ENCODE measurements at places on chromosomes 2 and 18. TPM values are rescaled to one million over a fixed set of nuclear protein-coding genes. Genes with fewer than 3 reads are reported as not detected.

RUFY4 gene
- total RNA-seq, result 0.27 TPM

AGXT gene
- 0.34 TPM for total RNA-seq

OSR1 gene
- 2.6 TPM for total RNA-seq

HOXD10 gene
- not detected for total RNA-seq

CHRNA1 gene
- total RNA-seq, result not detected

DNA sequence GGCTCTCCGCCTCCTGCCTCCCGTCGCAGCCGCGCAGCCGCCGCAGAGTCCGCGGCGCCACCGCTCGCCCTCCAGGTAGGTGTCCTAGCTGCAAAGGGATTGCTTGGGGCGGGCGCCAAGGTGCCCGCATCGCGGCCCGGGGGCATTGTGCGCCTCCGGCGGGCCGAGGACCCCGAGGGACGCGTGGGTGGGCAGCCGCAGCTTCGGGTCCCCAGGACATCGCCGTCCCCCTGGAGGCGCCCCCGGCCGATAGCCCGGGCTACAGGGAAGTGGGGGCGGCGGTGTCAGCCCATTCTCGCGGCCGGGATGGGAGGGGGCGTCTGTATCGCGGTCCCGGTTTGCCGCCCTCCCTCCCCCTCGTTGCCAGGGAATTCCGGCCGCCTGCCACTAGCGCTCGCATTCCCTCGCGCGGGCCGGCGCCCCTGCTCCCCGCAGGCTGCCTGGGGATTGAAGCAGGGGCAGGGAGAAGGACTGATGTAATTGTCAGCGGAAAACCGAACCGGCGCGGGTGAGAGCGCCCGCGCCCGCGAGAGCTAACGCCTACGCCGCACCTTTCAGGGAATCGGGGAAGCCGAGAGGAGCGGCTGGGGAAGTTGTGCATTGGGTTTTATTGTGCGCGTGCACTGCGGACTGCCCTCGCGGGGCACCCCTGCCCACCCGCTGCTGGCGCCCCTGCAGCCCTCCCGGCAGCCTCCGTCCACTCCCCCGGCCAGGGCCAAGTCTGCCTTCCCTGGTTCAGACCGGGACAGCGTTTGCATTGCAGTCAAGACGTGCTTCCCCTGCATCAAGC lies 483 bp downstream of the OSBPL6 start:
- peak overlapping the region; percentile 79 for H3K27ac ChIP-seq
- peak overlapping the region; percentile 69 for H3K4me3 ChIP-seq
- no peaks in the 10 kb centered on the region for H3K27me3 ChIP-seq
- no peaks in the 10 kb centered on the region for H3K36me3 ChIP-seq

DNA sequence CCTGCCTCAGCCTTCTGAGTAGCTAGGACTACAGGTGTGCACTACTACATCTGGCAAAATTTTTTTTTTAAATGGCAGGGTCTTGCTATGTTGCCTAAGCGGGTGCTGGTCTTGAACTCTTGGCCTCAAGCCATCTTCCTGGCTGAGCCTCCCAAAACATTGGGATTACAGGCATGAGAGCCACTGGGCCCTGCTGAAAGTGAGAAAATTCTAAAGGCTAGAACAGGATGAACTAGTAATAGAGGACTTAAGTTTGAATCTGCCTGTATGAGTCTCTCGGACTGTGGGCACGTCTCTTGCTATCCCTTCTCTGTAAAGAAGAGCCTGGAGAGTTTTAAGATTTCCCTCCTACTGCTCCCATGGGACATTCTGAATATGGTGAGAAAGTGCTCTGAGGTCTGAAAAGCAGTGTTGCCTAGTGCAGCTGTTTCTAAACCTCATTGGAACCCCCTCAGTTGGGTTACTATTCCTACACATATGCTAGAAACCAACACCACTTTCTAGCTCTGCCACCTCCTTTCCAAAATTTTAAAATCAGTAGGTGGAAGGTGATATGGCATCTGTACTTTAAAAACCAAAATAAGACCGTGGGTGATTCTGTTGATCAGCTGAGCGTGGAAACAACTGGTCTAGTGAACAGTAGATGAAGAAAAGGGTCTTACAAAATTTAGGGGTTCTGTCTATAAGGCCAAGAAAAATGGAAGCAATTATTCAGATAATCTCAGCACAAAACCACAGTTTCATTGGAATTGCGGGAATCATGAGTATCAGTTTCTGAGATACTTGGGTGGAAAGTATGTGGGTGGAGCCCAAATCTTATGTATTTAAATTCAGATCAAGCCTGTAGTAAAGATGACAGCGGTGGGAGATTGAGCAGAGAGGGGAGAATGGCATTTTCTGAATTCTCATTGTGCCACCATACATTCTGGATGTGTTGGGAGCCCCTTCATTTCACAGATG lies 259.8 kb upstream of the CXCR4 start:
- no peak overlapping the region for H3K4me3 ChIP-seq
- H3K27ac ChIP-seq, result no peak overlapping the region
- no peaks in the 10 kb centered on the region for H3K36me3 ChIP-seq
- H3K27me3 ChIP-seq, result no peaks in the 10 kb centered on the region
- DNase-seq, result no peak

GRCh38 chr2:49973917-49974368 lies 819.6 kb upstream of the FSHR start:
- H3K36me3 ChIP-seq, result no peaks in the 10 kb centered on the region
- no peak for DNase-seq
- no peak overlapping the region for H3K4me3 ChIP-seq
- H3K4me1 ChIP-seq, result no peaks in the 10 kb centered on the region
- H3K27ac ChIP-seq, result no peak overlapping the region

GRCh38 chr2:18406219-18406618 lies 154.2 kb downstream of the RDH14 start:
- no peak for DNase-seq
- peaks cover 4% of the 10 kb centered on the region for H3K27me3 ChIP-seq
- no peak overlapping the region for H3K4me3 ChIP-seq
- no peak overlapping the region for H3K27ac ChIP-seq
- H3K4me1 ChIP-seq, result no peaks in the 10 kb centered on the region

- no peaks in the 10 kb centered on the region for H3K27me3 ChIP-seq
- H3K4me1 ChIP-seq, result no peaks in the 10 kb centered on the region
- no peak overlapping the region for H3K27ac ChIP-seq
- H3K4me3 ChIP-seq, result no peak overlapping the region
- DNase-seq, result no peak
Measured at GRCh38 chr18:13268158-13269012, 49.8 kb downstream of the LDLRAD4 start.

DNA sequence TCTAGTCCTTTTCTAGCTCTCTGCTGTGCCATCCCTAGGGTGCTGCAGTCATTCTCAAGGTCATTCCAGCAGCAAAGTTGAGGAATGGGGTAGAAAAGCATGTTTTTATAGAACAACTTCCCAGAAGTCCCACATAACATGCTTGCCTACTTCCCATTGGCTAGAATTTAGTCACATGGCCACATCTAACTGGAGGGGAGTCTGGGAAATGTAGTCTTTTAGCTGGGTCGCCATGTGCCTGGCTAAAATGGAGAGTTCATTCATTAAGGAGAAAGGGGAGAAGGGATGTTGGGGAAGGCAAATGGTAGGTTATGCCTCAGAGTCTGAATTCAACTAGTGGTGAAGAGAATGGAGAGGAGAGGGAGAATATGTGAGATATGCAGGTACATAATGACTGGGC lies 85.7 kb downstream of the SLC4A3 start:
- H3K27ac ChIP-seq, result peak overlapping the region; percentile 38
- peaks cover 56% of the 10 kb centered on the region for H3K4me1 ChIP-seq
- peaks cover 12% of the 10 kb centered on the region for H3K36me3 ChIP-seq
- no peak for DNase-seq

DNA sequence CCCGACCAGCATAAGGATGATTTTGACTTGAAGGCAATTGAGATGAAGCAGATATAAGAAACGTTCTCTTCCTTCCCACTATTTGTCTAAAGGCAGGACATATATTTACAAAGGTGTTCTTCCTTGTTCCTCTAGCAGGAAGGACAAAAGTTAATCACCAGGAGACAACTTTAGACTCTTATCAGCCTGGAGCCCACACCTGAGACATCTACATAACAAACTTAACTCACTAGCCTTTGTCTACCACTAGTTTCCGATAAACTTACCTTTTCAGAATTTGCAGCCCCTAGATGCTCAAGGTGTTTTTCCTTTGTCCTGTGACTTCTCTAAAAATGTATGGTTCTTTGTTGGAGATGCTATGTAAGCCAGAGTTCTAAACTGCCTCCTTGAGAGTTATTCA lies 1047.8 kb upstream of the NXPH2 start:
- no peak overlapping the region for H3K27ac ChIP-seq
- no peaks in the 10 kb centered on the region for H3K4me1 ChIP-seq
- H3K36me3 ChIP-seq, result no peaks in the 10 kb centered on the region
- H3K4me3 ChIP-seq, result no peak overlapping the region

- no peak for DNase-seq
- H3K4me1 ChIP-seq, result no peaks in the 10 kb centered on the region
- no peak overlapping the region for H3K4me3 ChIP-seq
- H3K27me3 ChIP-seq, result no peaks in the 10 kb centered on the region
Measured at GRCh38 chr2:239961662-239962613, 63.2 kb downstream of the NDUFA10 start.

DNA sequence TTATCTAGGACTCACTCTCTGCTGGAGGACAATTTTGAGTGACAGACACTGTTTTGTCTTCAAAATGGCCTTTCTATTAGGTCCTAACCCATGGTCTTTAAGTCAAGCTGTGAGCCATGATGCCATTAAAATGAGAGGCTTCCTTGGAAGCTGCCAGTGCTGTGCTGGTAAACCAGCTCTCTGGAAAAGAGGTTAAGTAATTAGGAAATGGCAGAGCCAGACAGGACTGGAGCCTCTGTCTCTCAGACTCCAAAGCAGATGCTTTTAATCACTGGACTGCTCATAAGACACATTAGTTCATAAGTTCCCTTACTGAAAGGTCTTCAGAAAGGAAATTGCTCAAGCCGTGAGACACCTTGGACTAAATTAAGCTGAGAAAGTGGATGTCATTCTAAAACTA lies 25.8 kb upstream of the LHCGR start:
- H3K4me3 ChIP-seq, result no peak overlapping the region
- H3K36me3 ChIP-seq, result no peaks in the 10 kb centered on the region
- no peaks in the 10 kb centered on the region for H3K4me1 ChIP-seq
- no peak for DNase-seq
- peaks cover 18% of the 10 kb centered on the region for H3K27me3 ChIP-seq
- H3K27ac ChIP-seq, result no peak overlapping the region

DNA sequence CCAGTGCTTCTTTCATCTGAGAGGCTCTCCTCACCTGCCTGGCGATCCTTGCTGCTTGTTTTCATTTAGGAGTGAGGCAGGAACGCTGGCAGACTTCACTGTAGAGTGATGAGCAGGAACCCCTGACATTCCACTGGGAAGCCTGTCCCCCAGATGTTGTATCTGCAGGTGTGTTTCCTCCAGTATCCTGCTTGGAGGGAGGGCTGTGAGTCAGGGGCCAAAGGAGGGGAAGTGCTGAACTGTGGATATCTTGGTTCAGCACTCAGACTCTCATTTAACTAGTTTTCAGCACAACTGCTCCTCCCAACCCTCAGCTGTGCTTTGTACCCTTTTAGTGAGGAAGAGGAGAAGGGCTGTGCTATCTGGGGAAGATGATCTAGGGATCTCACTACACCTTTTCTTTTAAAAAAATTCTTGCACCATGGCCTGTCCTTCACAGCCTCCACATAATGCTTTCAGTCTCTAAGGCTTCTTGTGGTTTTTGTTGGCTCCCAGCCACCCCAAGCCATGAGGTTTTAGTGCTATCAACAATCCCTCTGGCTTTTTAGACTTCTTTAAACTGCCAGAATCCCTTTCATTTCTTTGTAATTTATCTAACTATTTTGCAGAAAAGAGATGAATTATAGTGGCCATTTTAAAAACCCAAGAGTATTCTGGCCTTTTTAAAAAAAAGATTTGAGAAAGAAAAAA lies 11.2 kb downstream of the ANKAR start:
- H3K4me3 ChIP-seq, result no peak overlapping the region
- H3K27ac ChIP-seq, result no peak overlapping the region
- no peak for DNase-seq

DNA sequence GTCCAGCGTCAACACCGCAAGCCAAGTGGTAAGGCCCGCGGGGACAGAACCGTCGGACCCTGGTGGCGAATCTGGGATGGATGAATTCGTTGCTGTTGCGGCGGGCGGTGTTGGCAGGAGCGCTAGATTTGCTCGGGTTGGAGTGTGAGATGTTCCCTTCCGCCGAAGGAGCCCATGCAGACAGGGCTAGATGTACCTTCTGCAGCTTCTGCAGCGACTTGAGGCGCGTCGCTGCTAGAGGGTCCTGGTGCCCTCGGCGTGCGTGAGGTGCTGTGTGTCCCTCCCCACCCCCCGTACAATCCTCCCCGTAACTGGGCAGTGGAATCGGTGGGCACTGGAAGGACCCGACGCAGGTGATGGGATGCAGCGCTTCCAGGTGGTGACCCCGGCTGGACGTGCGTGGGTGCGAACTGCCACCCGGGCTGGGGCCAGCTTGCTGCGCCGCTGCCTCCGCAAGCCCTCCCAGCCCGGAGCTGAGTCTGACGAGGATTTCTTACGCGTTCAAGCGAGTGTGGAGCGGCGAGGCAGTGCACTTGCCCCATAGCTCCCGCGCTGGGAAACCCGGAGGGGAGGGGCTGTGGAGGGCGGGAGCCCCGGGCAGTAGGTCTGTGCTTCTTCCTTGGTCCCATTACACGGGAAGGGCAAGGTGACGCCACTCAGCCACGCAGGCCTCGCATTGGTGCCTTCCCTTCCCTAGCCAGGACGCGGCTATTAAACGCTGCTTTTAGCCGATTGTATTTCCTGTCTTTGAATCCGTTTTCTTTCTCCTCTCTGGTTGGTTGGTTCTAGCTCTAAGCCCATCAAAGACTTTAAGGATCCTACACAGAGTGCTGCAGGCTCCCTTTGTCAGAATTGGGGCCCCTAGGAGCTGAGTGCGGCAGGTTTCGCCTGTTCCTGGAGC lies 34.2 kb downstream of the CHRNA1 start:
- no peak overlapping the region for H3K4me3 ChIP-seq
- no peak for DNase-seq
- H3K27ac ChIP-seq, result no peak overlapping the region
- no peaks in the 10 kb centered on the region for H3K4me1 ChIP-seq
